ENCODE measurements at places on chromosomes 3 and 15. TPM values are rescaled to one million over a fixed set of nuclear protein-coding genes. Genes with fewer than 3 reads are reported as not detected.

The FRMD4B gene
- 7.2 TPM for total RNA-seq

The USP50 gene
- not detected for total RNA-seq

The ACSBG1 gene
- 6.1 TPM for total RNA-seq

- DNase-seq, result no peak
Measured at GRCh38 chr3:186996356-186996755, 66.0 kb downstream of the ST6GAL1 start.

The PLSCR2 gene
- not detected for total RNA-seq

DNA sequence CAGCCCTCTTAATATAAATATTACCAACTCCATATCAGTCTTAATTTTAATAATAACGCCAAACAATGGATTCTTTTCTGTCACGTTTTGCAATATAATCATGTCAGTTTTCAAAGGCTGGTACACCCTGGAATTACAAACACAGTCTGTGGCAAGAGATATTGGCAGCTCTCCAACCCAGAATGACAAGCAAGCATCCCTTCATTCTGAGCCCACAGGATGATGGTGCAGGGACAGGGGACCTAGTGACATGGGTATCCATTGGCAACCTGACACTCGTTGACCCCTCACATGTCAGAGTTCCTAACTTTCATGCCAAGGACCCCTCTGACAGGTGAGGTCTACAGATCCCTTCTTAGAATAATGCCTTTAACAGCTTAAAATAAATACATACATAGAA, 154.5 kb upstream of the TSC22D2 start:
- DNase-seq, result no peak

DNA sequence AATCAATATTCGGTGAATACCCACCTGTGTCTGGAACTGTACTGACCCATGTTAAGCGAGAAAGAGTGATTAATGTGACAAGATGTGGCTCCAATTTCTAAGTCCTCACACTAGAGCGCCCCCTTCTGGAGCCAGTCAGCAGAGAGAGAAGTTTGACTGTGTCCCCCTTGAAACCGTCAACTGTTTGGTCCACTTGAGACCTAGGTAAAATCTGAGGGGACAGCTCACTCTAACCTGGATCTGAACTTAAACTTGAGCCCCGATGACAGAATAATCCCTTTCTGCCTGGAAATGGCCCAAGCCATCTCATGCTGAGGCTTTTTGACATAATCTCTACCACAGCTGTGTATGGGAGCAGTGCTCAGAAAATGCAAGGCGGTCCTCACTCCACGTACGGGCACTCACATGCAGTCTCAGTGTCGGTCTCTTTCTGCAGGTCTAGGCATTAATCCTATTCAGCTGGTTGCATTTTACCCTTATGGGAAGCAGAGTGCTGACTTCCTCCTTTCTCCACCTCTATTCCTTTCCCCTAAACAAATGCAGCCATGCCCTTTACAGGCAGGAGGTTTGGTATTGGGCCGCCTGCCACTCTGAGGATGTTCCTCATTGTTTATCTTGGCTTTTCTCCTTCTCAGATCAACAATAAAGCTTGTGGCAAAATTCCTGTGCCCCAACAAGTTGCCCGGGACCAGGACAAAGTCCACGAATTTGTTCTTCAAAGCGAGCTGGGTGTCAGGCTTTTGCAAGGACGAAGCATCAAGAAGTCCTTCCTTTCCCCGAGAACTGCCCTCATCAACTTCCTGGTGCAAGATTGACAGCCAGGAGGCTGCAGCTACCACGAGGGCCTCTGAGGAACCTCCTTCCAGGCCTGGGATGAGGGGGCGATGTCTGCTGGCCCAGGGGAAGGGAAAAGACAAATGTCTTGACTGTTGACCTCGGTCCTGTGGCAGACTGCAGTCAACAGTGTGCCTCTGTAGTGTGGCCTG, 47.5 kb upstream of the LIMD1 start:
- peak; percentile 13 for DNase-seq

The CLASP2 gene
- total RNA-seq, result 51.6 TPM

The MAP6D1 gene
- 4.1 TPM for total RNA-seq

DNA sequence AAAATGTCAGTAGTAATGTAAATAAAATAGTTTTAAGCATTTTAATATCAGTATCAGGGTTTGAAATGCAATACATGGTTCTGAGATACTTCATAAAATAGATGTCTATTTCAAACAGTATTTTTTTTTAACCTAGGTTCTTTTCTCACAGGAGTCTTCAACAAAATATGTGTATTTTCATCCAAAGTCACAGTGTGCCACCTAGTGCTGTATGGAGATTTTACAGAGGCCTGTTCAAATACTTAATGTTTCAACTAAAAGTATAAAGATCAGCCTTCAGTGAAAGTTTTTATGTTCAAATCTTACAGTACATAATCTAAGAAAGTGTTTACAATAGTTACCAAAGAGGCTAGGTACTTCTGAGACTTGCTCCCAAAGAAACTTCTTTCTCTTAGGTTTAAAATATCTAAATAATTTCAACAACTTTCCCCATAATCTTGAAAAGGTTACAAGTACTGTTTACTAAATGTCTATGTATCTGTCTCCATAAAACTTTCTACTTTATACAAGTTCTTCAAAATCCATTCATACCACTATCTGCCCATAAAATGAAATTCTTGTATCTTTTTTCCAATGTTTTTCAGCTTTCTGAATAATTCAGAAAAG, 38.3 kb downstream of the SCAPER start:
- DNase-seq, result no peak

DNA sequence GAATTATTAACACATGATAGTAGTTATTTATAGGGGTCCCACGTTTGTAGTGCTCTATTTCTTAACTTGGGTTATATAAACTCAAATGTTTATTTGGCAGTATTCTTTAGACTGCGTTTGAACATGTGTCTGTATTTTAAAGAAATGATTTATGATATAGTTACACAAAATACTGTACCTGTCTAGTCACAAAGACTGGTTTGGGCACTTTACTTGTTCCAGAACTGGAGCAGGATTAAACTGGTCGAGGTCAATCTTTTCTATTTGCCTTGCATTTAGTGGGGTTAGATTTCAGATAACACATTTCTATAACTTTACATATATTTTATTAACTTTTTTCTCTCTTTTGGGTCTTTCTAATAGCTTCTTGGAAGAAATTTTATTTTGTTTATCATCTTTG, 39.5 kb downstream of the HACD3 start:
- no peak for DNase-seq

The NPAP1 gene
- 0.07 TPM for total RNA-seq

- no peak for DNase-seq
Measured at GRCh38 chr15:67506775-67507747, 13.9 kb upstream of the C15orf61 start.

The FANCD2OS gene
- total RNA-seq, result not detected

GRCh38 chr3:146692254-146692653, 87.1 kb upstream of the PLSCR5 start:
- no peak for DNase-seq

DNA sequence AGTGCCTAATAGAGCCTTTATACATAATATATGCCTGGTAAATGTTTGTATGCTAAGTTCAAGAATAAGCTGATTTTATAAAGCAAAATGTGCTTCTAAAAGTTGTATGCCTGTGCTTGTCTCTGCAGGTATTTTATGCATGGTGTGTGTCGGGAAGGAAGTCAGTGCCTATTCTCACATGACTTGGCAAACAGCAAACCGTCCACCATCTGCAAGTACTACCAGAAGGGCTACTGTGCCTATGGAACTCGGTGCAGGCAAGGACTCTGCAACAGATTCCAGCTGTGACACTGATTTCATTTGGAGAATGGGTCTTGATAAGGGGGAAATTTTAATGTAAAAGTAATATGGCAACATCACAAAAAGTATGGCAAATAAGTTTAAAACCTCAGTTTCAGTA, 11.9 kb downstream of the MKRN2 start:
- no peak for DNase-seq

DNA sequence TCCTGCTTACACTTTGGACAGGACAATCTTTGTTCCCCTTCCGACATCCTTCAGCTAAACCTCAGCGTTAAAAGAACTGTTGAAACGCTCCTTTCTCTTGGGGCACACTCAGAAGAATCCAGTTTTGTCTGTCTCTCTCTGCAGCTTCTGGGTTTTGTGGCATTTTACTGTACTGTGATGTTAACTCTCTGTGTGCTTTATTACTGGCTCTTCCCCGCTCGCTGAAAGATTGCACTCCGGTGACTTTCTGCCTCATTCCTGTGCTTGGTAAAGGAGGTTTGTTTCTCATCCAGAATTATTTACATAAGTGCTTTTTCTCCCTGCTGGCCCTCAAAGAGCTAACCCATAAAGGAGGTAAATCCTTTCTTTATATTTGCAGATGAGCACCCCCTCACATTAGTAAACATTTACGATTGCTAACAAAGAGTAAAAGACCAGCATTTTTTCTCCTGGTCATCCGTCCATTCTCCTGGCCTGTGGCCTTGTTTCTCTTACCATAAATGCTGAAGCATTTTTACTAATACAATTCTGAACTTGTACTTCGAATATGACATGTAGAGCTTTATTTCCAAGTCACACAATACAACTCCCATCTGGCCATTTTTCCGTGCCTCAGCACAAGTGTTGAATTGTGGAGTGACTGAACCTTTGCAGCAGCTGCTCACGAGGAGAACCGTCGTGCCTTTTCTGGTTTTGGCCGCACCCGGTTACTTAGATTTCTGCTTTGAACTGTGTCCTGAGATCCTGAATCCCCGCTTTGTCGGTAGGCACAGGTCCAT, 69.3 kb upstream of the RPL35A start:
- DNase-seq, result no peak

DNA sequence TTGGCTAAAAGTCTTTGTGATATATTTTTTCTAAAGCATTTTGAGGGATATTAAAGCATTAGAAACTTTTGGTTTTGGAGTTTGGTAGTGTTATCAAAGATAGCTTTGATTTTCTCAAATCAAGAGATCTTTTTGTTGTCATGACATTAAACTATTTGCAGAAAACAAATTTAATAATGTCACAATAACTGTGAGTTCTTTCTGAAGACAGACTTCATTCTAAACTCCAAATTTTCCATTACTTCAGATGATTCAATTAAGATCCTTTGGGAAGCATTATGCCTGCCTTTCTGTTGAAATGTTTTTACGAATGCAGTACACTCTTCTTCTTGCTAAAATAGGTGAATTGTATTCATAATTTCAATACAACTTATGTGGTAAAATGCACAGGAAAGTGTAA, 145.4 kb downstream of the ALCAM start:
- no peak for DNase-seq

DNA sequence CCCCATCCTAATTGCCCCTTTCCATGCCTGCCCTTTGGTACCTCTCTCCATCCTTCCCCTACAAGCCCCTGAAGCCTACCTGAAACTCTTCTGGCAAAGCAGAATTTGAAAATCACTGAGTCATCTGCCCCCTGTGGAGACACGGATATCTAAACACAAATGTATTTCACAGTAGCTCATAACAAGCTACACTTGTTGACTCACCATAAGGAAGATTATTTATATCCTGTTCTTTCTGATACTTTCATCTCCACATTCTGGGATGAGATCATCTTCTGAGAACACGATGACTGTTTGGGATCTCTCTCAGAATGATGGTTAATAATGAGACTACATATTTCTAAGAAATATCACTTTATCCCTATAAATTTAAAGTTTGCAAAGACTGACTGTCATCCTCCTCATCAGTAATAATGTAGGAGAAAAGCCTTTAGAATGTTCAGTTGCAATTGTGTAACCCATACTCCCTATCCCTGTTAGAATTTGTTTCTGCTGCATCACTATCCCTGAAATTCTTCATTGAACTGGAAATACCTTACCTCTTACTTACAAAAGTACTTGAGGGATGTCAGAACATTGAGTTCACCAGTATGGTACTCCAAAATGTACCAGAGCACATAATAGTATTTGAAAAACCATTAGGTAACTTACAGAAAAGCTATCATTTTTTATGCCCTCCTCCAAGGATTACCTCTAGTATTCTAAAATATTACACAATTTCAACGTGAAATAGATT, 116.1 kb upstream of the IL12A start:
- DNase-seq, result no peak

The ERICH6 gene
- not detected for total RNA-seq

- no peak for DNase-seq
Measured at GRCh38 chr15:93520206-93520605, 431.2 kb upstream of the RGMA start.

The RHCG gene
- total RNA-seq, result not detected

The CDC25A gene
- 65.0 TPM for total RNA-seq

DNA sequence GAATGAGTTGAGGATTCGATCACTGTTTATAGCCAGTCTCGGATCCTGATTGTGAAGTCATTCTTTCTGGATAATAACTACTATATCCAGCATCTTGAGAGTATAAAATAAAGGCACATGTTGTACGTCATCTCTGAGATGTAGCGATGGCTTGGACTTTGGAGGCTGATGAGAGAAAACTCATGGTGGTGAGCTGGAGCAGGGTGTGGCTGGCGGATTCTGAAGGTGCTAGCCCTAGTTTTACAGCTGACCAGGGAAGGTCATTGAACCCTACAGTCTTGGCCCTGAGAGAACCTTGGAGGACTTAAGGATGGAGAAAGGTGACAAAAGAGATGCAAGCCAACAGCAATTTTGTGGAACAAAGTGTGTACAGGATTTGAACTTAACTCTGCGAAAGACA, 153.8 kb downstream of the IGF1R start:
- DNase-seq, result no peak

GRCh38 chr3:58308728-58309127, 2.4 kb downstream of the HTD2 start:
- no peak for DNase-seq

The KCNAB1 gene
- total RNA-seq, result 2.4 TPM

GRCh38 chr3:141240687-141241615, 9.3 kb downstream of the PXYLP1 start:
- DNase-seq, result no peak

- no peak for DNase-seq
Measured at GRCh38 chr3:70999730-71000129, 583.8 kb downstream of the FOXP1 start.

- no peak for DNase-seq
Measured at GRCh38 chr3:115903843-115904242, 280.5 kb downstream of the GAP43 start.

DNA sequence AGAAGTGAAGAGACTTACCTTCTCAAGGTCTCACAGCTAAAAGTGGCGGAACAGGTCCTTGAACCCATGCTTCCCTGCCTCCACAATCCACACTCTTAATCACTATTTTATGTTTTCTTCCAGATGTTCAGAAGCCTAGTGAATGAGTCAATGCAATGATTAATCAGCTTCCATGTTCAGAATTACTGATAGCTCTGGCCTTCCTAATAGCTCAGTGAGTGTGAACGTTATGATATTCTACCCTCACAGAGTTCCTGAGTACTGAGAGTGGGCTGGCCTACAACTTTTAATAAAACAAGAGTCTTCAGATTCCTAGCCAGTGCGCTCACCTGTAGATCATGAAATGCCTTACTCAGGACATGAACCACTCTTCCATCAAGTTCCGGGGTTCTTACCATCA, 443.0 kb upstream of the ADAMTS9 start:
- DNase-seq, result no peak

GRCh38 chr15:25641361-25641760, 202.5 kb upstream of the UBE3A start:
- DNase-seq, result no peak

All from H1 (cell line).